ENCODE measurements at places on chromosomes 16 and 17.

- no peak for DNase-seq
Measured at GRCh38 chr17:6643451-6644125, 2.7 kb downstream of the TXNDC17 start.

DNA sequence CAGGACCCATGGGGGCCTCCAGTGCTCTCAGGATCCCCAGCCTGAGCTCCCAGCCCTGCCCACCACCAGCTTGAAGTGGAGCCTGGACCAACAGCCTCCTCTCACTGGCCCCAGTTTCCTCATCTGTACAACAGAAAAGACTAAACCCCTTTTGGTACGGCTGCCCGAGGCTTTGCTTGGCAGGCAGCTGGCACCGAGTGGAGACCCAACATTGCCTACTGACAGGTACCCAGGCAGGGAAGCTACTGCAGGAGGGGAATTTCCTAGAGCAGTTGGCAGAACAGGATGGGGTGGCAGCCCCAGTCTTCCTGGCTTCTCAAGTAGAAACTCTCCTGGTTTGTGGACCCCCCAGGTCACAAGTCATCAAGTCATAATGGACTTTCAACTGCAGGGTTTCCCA, 14.2 kb downstream of the SREBF1 start:
- DNase-seq = peak; percentile 23

GRCh38 chr16:88703486-88704309, 2.5 kb downstream of the RNF166 start:
- DNase-seq = no peak

- no peak for DNase-seq
Measured at GRCh38 chr16:83336603-83337002, 471.2 kb upstream of the HSBP1 start.

- peak; percentile 96 for DNase-seq
Measured at GRCh38 chr17:73228748-73229236, 32.9 kb downstream of the CPSF4L start.

- DNase-seq = no peak
Measured at GRCh38 chr17:35046740-35047283, 16.7 kb downstream of the RFFL start.

DNA sequence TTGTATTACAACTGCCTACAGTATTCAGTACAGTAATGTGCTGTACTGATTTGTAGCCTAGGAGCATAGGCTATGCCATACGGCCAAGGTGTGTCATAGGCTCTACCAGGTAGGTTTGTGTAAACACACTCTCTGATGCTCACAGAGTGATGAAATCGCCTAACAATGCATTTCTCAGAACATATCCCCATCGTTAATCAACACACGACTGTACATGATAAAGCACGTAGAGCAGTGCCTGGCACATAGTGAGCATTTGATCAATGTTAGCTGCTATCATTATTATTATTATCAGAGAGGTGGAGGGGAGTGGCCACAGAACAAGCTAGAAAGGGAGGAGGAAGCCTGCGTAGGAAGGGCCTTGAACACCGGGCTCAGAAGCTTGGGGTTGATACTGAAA, 81.1 kb upstream of the LHX1 start:
- DNase-seq = no peak

DNA sequence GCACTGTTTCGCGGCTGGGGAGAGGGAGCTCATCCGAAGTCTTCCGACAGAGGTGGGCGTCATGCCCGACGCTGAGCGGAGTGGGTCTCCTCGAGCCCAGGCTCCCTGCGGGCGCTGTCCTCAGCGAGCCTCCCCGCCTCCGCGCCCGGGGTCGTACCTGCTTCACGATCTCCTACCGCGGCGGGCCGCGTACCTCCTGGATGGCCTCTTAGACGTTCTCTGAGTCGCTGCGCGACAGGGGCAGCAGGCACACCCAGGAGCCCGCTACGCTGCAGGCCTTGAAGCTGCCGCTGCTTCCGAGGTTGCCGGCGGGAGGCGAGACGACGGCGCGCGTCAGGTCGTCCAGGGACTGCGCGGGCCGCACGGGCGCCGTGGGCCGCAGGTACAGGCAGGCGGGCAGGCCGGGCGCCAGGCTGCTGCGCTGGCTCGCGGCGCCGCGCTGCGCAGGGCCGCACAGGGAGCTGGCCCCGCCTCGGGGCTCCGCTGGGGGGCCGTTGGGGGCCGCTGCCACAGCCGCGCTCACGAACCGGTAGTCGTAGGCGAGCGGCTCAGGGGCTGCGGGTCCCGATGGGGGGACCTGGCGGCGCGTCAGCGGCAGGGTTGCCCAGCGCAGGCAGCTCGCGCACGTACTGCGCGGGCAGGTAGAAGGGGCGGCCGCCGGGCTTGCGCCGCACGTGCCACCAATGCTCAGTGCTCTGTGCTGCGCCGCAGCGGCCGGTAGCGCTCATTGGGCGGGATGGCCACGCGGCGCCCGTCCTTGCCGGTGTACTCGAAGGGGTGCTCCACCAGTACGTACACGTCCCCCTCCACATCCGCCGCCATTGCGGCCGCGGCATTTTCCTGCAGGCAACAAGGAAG, 116.4 kb upstream of the SMURF2 start:
- no peak for DNase-seq

DNA sequence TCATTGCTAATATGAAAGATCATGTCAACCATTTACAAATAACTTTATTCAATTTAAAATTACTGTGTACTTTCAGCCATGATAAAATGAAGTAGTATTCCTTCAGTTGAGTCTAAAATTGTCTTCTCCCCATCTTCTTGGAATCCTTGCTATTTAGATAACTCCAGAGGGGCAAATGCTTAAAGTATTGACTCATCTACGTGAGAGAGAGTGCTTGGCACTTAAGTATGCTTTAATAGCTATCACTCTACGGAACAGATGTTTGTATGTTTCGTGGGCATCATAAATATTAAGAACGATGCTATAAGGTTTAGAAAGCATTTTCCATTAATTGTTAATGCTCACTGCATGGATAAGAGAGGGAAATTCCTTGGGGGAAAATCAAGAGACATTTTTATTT, 69.3 kb upstream of the MED13 start:
- DNase-seq = no peak

DNA sequence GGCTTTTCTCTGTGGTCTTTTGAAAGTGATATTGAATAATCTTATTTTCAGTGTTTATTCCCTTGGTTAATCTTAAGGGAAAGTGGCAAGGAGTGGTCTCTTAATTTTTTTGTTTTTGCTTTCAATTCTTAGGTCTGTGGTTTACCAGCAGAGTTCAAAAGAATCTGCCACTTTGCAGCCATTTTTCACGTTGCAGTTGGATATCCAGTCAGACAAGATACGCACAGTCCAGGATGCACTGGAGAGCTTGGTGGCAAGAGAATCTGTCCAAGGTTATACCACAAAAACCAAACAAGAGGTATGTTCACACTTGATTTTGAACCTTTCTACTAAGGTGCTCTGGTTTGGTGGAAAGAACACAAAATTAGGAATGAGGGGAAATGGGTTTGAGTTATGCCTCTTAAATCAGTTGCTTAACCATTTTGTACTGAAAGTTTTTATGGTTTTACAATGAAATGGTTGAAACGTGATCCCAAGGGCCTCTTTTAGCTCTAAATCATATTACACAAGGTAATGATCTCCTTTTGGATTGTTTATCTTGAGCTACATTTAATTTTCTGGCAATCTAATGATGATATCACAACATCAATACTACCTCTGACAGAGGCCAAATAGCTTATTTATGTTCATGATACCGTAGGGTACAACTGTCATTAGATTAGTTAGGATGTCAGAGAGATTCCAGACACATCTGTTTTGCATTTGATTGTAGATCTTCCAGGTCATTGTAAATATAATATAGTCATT, 51.6 kb upstream of the CRISPLD2 start:
- no peak for DNase-seq

GRCh38 chr17:1870592-1870991, 40.8 kb downstream of the RPA1 start:
- DNase-seq = no peak

- no peak for DNase-seq
Measured at GRCh38 chr16:1036726-1037393, 35.7 kb upstream of the SSTR5 start.

DNA sequence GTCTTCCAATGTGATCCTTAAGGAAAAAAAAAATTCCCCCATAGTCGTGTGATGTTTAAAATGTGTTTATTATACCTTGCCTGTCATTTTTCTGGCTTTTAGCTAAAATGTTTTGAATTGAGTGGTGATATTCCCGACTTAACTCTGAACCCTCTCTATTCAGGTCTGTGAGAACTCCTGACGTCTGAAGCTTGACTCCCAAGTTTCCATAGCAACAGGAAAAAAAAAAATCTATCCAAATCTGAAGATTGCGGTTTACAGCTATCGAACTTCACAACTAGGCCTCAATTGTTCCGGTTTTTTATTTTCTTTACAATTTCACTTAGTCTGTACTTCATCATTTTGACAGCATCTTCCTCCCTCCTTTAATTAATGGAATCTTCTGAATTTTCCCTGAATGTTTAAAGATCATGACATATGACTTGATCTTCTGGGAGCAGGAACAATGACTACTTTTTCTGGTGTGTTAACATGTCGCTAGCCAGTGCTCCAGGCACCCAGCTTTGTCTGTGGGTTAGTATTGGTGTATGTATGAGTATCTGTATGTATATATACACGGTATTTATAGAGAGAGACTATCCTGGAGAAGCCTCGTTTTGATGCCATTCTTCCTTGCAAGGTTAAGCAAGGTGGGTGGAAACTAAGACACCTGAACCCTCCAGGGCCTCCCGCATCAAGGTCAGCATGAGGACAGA, 12.8 kb upstream of the HSBP1 start:
- no peak for DNase-seq

All from hematopoietic multipotent progenitor cell treated with erythropoietin and hydrocortisone succinate and interleukin-3 and kit ligand, for 15 days (in vitro differentiated cells).